ENCODE measurements at places on chromosomes 4 and X. TPM values are rescaled to one million over a fixed set of nuclear protein-coding genes. Genes with fewer than 3 reads are reported as not detected.

The SSX4B gene
- not detected for total RNA-seq

The SRD5A3 gene
- total RNA-seq: 5.9 TPM

The MAGEC1 gene
- total RNA-seq: not detected

The NOCT gene
- 10.1 TPM for total RNA-seq

The PWWP3B gene
- total RNA-seq: 0.06 TPM

The HS6ST2 gene
- total RNA-seq: 0.38 TPM

The GAGE12E gene
- total RNA-seq: not detected

The CFP gene
- total RNA-seq: 2.9 TPM

The ELOVL6 gene
- total RNA-seq: 59.8 TPM

The CXCL1 gene
- 3.0 TPM for total RNA-seq

The ARMCX6 gene
- 16.8 TPM for total RNA-seq

The GAGE1 gene
- not detected for total RNA-seq

The KIT gene
- total RNA-seq: 3.0 TPM

The CLDN2 gene
- total RNA-seq: 0.22 TPM

The PHEX gene
- total RNA-seq: 0.19 TPM

The TEX13D gene
- not detected for total RNA-seq

The ODAPH gene
- total RNA-seq: not detected

The SPANXB1 gene
- not detected for total RNA-seq
